ENCODE measurements at places on chromosomes 5 and 9.

DNA sequence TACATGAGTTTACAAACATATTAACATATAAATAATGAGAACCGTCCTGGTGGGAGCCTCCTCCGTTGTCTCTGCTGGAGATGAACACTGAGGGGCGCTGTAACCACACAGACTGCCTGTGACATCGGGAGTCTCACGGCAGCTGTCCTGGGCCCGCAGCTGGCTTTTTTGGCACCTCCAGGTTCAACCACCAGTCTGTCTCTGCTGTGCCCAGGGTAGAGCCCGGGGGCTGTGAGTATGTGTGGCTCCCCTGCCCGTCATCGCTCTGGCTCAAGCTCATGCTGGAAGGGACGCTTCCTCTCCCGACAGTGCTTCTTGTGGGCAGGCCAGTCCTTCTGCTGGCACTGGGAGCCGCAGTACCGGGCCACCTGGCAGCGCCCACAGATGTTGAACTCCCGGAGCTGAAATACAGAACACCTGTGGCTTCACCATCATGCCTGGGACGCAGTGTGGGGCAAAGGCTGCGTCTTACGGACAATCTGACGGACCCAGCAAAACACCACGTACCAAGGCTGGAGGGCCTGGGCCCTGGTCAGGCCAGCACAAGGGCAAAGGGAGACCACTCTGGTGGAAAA is 3.6 kb upstream of the DPH7 start:
- no peak overlapping the region for H3K27ac ChIP-seq
- peaks cover 4% of the 10 kb centered on the region for H3K36me3 ChIP-seq
- H3K27me3 ChIP-seq = no peaks in the 10 kb centered on the region
- peak; percentile 32 for DNase-seq
- no peak overlapping the region for H3K4me3 ChIP-seq
- H3K4me1 ChIP-seq = peaks cover 6% of the 10 kb centered on the region

- H3K4me3 ChIP-seq = no peak overlapping the region
- no peaks in the 10 kb centered on the region for H3K27me3 ChIP-seq
- no peaks in the 10 kb centered on the region for H3K4me1 ChIP-seq
- peaks cover 12% of the 10 kb centered on the region for H3K36me3 ChIP-seq
- H3K27ac ChIP-seq = no peak overlapping the region
These were observed 40.4 kb downstream of the ZDHHC21 start for GRCh38 chr9:14652729-14653377.

- H3K4me3 ChIP-seq = no peak overlapping the region
- no peaks in the 10 kb centered on the region for H3K4me1 ChIP-seq
These were observed 93.2 kb upstream of the ADAMTS16 start for GRCh38 chr5:5046680-5047502.

DNA sequence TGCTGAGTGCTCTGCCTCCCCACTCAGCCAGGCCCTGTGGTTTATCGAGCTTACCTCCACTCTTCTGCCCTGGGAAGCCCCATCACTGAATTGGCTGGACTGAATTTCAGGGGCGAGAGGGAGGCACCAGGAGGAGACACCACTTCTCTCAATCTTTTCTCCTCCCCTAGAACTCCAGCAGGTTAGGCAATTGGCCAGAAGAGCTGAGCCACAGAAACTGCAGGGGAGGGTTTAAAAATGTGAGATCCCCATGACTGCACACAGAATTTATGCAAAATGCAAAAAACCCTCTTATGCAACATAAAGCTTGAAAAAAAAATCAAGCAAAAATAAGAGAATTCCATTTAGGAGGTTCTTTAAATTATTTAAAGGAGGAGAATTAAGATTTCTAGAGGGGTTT is 29.9 kb downstream of the TUT7 start:
- no peak overlapping the region for H3K27ac ChIP-seq
- H3K27me3 ChIP-seq = no peaks in the 10 kb centered on the region
- H3K36me3 ChIP-seq = peaks cover 58% of the 10 kb centered on the region
- H3K4me3 ChIP-seq = no peak overlapping the region
- no peaks in the 10 kb centered on the region for H3K4me1 ChIP-seq

- H3K27ac ChIP-seq = no peak overlapping the region
- DNase-seq = no peak
- H3K4me1 ChIP-seq = peaks cover 1% of the 10 kb centered on the region
- no peaks in the 10 kb centered on the region for H3K27me3 ChIP-seq
- no peak overlapping the region for H3K4me3 ChIP-seq
These were observed 6.2 kb upstream of the PRELID2 start for GRCh38 chr5:145841299-145841698.

- H3K36me3 ChIP-seq = peaks cover 30% of the 10 kb centered on the region
- H3K27ac ChIP-seq = no peak overlapping the region
- H3K4me3 ChIP-seq = no peak overlapping the region
- peaks cover 10% of the 10 kb centered on the region for H3K4me1 ChIP-seq
These were observed 182.4 kb upstream of the OTULINL start for GRCh38 chr5:14399054-14399692.

DNA sequence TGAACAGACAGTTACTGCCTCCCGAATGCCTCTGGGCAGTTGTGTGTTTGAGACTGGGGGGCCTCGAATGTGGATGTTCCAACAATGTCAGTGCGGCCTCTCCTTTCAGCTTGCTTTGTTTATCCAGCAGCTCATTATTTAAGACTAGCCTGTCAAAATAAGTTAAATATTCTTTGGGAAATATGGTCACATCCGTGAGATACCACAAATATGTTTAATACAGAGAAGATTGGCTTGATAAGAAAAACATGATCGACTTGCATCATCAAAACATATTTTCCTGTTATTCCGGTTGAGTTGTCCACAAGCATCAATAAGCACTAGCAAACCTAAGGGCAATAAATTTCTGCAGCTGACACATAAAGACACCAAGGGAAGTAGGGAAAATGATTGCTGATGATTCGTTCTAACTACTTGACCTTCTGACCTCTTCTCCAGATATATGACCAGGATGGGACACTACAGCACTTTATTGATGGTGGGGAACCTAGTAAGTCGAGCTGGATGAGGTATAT is 66.5 kb downstream of the PRDM6 start:
- DNase-seq = peak; percentile 82
- H3K4me3 ChIP-seq = no peak overlapping the region
- no peak overlapping the region for H3K27ac ChIP-seq
- H3K27me3 ChIP-seq = no peaks in the 10 kb centered on the region
- no peaks in the 10 kb centered on the region for H3K36me3 ChIP-seq
- H3K4me1 ChIP-seq = peaks cover 24% of the 10 kb centered on the region

DNA sequence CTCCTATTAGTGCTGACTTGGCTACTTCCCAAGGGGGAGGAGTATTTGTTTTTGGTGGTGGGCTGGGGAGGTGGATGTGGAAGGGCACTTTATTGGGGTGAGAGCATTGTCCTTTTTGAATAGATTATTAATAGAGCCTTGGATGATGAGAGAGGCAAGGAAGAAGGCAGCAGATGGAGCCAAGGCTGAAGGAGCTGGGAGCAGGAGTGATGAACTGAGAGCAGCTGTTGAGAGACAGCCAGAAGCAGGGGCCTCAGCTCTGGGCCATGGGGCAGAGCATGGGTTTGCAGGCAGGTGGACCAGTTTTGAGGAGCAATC is 29.6 kb downstream of the RGS3 start:
- H3K27me3 ChIP-seq = no peaks in the 10 kb centered on the region
- no peaks in the 10 kb centered on the region for H3K36me3 ChIP-seq
- DNase-seq = no peak
- no peak overlapping the region for H3K4me3 ChIP-seq
- no peak overlapping the region for H3K27ac ChIP-seq

DNA sequence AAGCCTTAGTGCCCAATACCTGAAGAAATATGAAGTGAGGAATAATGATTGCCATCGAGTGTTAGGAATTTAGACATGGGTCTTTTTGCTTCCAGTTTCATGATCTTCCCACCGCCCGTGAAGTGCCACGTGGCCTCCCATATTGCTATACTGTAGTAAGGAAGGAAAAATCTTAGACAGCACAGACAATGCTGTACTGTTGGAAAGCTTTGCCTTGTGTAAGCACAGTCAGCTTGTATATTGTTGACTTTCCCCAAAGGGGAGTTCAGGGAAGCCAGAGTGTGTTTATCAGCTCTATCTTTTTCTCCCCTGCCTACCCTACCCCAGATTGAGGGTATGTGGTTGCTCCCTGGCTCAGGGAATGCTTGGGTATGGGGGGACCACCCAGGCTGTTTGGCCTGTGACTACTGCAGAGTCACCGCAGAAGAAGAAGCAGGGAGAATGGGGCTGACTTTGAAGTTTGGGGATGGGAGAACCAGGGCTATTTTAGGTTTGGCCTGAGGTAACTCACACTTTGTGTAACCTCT is 161.8 kb upstream of the MEF2C start:
- no peaks in the 10 kb centered on the region for H3K4me1 ChIP-seq
- H3K27ac ChIP-seq = no peak overlapping the region
- DNase-seq = no peak
- no peaks in the 10 kb centered on the region for H3K27me3 ChIP-seq

GRCh38 chr9:136538599-136539426 is 7.0 kb downstream of the NOTCH1 start:
- H3K36me3 ChIP-seq = no peaks in the 10 kb centered on the region
- peaks cover 14% of the 10 kb centered on the region for H3K4me1 ChIP-seq
- 0 out of 2 replicates have a peak overlapping the region, but pooled peaks have one; percentile 42 for H3K27ac ChIP-seq
- DNase-seq = no peak
- no peaks in the 10 kb centered on the region for H3K27me3 ChIP-seq

DNA sequence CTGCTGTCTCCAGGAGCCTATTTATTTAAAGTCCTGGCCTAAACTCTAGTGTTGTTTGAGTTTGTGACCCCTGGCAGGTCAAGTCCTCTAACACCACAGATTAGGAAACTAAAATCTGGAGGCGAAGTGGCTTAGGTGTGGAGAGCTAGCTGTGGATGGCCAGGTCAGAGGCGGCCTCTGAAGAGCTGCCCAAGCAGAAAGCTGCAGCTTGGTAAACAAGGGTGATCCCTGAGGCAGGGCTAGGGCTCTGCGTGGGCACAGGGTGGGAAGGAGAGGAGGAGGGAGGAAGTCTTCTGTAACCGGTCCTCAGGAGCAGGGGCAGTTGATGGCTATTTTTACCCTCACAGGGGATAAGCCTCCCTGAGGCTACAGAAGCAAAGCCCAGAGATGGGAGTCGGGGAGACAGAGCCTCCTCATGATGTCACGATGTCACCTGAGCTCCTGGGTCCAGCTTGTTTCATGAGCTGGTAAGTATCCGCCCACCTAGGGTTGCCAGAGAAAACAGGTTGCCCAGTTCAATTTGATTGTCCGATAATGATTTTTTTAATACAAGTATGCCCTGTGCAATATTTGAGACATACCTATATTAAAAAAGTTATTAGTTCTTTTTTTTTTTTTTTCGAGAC is 25.9 kb upstream of the BOD1 start:
- no peak overlapping the region for H3K27ac ChIP-seq
- no peaks in the 10 kb centered on the region for H3K4me1 ChIP-seq
- no peak overlapping the region for H3K4me3 ChIP-seq
- no peak for DNase-seq
- no peaks in the 10 kb centered on the region for H3K36me3 ChIP-seq
- no peaks in the 10 kb centered on the region for H3K27me3 ChIP-seq

GRCh38 chr5:72440207-72440638 is 67.0 kb downstream of the ZNF366 start:
- peaks cover 13% of the 10 kb centered on the region for H3K4me1 ChIP-seq
- H3K27ac ChIP-seq = no peak overlapping the region
- no peak for DNase-seq
- no peaks in the 10 kb centered on the region for H3K27me3 ChIP-seq

- H3K4me3 ChIP-seq = no peak overlapping the region
- H3K27ac ChIP-seq = no peak overlapping the region
- H3K27me3 ChIP-seq = no peaks in the 10 kb centered on the region
These were observed 3.2 kb downstream of the CAVIN4 start for GRCh38 chr9:100581081-100581480.

- no peak overlapping the region for H3K27ac ChIP-seq
- H3K27me3 ChIP-seq = no peaks in the 10 kb centered on the region
- no peaks in the 10 kb centered on the region for H3K4me1 ChIP-seq
- no peak for DNase-seq
- no peak overlapping the region for H3K4me3 ChIP-seq
These were observed 412.6 kb downstream of the MLLT3 start for GRCh38 chr9:20209391-20210340.

DNA sequence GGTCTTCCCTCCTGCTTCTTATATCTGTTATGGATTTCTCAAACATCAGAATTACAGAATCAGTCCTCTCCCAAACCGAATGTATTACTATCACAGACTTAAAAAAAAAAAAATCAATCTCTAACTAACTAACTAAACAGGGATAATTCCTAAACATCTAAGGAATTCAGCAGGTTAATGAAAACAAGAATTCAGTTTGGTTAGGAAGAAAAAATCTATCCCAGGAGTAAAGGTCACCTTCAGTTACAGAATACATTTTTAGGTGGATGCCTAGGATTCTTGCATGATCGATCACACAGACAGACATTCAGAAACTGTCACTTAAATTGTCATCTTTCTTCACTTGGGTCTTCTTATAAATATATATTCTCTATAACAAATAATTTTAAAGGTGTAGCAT is 11.5 kb downstream of the PTAR1 start:
- no peaks in the 10 kb centered on the region for H3K27me3 ChIP-seq
- no peaks in the 10 kb centered on the region for H3K4me1 ChIP-seq

DNA sequence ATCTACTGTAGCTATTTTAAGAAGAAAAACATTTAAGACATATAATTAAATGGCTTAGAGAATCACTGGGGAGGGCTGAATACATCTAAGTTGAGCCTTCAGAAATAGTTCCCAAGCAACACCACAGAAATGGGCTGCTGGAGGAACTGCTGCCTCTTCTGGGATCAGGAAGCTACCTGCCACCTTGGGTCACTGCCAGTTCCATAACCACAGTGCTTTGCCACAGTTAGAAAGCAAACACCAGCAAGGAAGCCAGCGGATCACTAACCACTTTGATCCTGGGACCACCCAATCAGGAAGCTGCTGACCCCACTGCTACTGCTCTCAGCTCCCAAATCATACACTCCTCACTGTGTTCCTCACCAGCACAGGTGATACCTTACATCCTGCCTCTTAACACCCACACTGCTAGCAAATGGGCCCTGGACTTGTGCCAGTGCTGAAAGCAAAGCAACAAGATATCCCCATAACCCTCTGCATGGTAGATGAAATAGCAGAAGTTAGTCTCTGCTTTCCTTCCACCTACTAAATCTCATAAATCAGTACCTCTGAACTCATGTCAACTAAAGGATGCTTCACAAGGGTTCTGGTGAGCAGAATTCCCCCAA is 346.9 kb downstream of the DEPDC1B start:
- no peak overlapping the region for H3K4me3 ChIP-seq
- no peaks in the 10 kb centered on the region for H3K36me3 ChIP-seq
- no peaks in the 10 kb centered on the region for H3K27me3 ChIP-seq
- no peak for DNase-seq
- no peak overlapping the region for H3K27ac ChIP-seq

DNA sequence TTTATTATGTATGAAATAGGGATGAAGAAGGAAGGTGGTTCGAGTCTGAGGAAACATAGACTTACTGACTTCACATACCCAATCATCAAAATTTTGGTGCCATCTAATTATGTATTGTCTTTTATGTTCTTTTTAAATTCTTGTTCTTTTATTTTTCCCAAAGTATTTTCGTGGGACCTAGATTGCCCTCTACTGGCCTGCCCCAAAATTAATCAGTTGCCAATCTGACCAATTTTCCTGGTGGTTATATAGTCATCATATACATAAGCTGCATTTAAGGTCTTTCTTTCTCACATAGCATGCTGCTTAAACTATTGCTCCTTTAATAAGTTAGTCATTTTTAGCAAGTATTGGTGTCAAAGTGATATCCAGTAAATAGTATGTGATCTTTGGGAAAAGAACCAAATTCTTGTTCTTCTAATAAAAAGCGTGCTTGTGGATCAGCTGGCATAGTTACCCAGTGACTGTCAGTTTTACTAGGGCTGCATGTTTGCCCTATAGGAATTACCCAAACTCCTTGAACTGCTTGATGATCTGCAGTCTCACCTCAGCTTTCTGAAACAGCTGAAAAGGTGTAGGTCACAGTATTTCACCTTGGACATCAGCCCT is 223.5 kb downstream of the SH3GL2 start:
- no peak for DNase-seq
- no peaks in the 10 kb centered on the region for H3K4me1 ChIP-seq
- H3K4me3 ChIP-seq = no peak overlapping the region
- H3K27me3 ChIP-seq = no peaks in the 10 kb centered on the region
